ENCODE measurements at places on chromosomes 2 and 18.

GRCh38 chr2:15510552-15510951 is 50.6 kb downstream of the NBAS start:
- no peak for DNase-seq

DNA sequence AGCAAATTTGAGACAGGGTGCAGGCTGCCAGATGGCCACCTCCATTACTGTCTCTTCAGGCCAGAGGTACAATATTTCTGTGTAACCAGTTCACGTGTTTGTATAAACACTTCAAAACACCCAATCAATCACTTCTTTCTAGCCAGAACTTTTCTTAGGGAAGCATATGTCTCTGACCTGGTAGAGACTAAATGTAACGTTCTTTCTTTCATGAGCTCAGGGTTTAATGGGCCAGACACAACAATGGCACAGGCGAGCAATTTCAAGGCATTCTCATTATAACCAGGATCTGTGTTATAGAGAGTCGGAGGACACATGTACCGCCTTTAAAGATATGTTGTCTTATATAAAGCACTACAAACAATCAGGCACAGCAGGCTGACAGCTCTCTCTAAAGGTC is 1846.4 kb upstream of the PIK3C3 start:
- DNase-seq = no peak

DNA sequence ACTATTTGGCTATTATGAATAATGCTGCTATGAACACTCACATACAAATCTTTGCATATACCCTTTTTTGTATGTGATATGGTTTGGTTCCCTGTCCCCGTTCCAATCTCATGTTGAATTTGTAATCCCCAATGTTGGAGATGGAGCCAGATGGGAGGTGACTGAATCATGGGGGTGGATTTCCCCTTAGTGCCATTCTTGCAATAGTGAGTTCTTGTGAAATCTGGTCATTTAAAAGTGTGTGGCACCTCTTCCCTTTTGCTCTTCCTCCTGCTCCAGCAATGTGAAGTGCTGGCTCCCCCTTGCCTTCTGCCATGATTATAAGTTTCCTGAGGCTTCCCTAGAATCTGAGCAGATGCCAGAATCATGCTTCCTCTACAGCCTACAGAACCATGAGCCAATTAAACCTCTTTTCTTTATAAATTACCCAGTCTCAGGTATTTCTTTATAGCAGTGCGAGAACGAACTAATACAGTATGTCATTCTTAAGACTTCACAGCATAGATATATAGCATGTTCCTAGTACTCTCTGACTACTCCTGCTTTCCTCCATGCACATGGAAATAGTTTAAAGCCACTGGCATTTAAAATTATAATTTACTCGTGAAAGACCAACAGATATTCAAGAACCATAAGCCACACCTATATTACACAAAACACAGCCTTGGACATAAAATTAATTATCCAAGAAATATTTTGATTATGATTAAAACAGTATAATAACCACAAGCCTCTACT is 75.2 kb downstream of the COBLL1 start:
- DNase-seq = no peak

DNA sequence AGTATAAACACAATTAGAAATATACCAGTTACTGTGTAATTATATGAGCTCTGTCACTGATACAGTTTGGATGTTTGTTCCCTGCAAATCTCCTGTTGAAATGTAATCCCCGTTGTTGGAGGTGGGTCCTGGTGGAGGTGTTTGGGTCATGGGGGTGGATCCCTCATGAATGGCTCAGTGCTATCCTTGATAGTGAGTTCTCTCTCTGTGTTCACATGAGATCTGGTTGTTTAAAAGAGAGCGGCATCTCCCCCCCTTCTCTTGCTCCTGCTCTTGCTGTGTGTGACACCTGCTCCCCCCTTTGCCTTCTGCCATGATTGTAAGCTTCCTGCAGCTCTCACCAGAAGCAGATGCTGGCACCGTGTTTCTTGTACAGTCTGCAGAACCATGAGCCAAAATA is 24.1 kb downstream of the MTX2 start:
- no peak for DNase-seq

DNA sequence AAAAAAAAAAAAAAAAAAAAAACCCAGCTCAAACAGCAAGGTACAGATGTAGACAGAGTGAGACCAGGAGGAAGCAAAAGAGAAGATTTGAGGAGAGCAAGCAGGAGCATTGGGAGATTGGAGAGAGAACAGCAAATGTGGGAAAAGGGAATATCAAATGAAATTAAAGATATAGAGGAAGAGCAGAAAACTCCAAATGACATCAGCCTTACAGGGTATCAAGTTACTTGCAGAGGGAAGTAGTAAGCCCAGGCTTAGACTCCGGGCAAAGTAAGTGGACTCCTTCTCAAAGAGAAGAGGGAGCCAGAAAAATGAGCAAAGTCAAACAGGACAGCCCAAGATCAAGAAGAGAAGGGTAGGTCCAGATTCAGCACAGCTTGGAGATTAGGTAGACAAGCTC is 93.3 kb upstream of the PPP1CB start:
- DNase-seq = no peak

DNA sequence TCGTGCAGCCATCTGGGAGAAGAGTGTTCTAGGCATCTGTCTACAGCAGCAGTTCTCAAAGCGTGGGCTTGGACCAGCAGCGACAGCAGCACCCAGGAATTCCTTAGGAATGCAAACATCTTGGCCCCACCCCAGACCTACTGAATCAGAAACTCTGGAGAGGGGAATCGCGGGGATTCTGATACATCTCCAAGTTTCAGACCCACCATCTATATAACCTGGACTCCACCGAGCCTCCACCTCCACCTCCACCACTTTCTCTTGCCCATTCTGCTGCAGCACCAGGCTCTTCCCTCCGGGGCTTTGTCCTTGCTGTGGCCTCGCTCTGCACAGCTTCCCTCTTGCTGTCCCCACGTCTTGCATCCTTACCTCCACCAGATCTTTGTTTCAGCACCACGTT is 256.4 kb downstream of the BCL2 start:
- no peak for DNase-seq

DNA sequence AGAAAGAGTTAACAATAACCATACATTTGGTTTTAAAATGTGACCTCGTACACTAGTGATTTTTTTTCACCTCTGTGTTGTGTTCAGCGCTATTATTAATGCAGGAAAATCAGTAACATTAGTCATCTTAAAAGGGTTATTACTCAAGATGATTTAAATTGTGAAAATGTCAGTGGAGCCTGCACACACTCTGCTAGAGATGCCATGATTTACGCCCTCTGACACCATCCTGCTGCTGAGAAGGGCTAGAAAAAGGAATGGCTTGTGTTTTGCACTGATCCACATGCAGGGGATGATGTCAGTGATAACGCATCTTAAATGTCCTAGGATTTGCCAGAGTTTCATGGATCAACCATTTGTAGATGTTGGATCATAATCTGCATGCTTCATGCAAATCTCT is 121.3 kb upstream of the BOD1L2 start:
- no peak for DNase-seq

GRCh38 chr2:10413991-10414451 is 34.1 kb downstream of the ODC1 start:
- no peak for DNase-seq

DNA sequence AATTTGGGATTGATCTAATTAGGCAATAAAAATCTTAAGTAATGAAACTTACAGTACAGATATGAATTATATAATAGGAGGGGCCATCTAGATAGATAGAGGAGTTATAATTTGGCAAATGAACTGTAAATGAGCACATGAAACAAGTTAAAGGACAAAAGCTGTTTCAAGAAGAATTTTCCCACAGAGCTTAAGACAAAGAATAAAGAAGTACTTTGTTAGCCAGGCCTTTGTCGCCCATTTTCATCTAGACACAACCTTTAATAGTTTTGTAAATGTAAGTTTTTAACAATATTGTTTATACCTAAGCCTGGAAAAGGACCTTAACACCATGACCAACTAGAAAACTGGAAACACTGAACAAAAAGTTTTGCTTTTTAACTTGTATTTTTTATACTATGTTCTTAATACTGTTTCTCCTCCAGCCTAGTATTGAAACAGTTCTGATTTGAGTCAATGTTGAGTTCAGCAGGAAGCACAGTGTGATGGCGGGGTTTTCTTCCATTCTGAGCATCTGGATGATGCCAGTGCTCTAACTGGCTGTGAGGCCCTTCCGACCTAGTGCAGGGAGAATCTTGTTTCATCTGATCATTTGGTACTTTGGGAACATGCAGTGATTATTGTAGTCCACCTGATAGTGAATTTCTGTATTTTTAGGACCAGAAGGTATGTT is 37.6 kb downstream of the FARP2 start:
- DNase-seq = no peak

- no peak for DNase-seq
Measured at GRCh38 chr2:102451968-102452367, 21.1 kb upstream of the SLC9A4 start.

DNA sequence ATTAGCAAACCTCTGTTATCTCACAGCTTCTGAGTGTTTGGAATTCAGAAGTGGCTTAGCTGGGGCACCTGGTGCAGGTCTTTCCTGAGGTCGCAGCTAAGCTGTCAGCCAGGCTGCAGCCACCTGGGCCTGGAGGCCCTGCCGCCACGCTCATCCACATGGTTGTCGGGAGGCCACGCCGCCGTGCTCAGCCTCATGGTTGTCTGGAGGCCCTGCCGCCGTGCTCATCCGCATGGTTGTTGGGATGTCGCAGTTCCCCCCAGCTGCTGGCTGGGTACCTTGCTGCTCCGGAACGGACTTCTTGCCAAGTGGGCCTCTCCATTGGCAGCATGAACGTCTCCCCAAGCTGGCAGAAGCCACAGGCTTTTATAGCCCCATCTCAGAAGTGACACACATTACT is 24.3 kb upstream of the MPPE1 start:
- no peak for DNase-seq

GRCh38 chr18:5496305-5496704 is 47.5 kb downstream of the EPB41L3 start:
- no peak for DNase-seq

DNA sequence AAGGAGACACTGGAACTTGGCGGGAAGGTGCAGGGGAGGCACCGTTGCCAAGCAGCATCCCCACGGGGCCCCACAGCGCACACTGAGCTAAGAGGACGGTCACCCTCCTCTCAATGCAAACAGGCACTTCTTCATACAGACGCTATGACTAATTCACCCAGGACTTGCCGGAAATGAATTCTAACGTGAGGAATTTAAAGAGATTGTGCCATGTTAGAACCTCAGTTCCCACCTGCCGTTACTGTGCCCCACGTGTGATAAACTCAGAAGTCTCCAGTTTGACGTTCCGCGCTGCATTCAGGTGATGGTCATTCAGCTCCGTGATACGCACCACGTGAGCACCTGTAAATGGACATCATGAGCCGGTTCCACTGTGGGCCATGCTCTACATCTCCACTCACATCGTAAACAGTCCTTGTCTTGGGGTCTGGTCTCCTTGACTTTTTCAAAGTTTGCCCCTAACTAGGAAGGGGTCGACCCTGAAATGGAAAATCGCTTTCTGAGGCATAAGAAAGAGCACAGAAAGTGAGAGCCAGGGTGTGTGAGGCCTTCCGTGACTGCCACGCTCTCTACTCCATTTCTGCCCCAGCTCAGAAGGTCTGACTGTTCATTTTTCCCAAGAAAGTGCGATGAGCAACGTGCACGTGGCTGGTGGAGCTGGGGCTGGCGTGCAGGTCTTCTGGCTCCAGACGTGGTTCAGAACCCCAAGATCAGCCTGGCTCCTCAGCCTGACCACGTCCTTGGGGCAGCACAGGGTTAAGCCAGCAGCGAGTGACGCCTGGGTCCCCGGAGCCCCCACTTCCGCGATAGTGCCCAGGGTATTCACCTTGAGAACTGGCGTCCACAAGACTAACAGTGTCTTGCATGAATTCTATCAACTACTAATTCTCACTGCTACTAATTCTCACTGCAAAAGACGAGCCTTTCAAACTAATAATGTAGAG is 35.1 kb downstream of the TMEM18 start:
- no peak for DNase-seq

DNA sequence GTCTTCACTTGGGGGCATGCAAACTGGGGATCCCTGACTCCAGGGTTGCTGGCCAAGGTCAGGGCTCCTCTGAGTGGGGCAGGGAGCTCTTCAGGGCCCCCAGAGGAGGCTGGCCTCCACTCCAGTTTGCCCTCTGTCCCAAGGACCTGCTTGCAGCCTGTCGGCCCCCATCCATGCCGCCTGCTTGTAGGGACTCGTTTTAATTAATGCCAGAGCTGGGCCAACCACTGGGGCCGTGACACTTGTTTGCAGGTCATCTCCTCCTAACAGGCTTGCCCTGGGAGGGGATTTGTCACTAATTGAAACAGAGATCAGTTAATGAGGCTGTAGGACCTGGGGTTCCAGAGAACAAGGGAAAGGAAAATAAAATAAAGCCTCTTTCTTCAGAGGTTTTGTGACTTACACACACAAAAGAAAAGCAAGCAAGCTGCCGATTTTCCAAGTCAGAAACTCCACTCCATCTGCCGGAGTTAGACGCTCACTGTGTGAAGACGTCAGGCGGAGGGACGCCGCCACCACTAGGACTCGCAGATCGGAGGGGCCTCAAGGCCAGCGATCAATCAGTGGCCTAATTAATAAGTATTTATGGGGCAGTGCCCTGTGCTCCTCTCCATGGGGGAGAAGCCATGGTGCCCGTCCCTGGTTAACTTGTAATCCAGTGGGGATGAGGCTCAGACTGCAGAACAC is 75.9 kb downstream of the SFXN5 start:
- DNase-seq = no peak

GRCh38 chr2:123521854-123522253 is 503.2 kb upstream of the CNTNAP5 start:
- DNase-seq = no peak

DNA sequence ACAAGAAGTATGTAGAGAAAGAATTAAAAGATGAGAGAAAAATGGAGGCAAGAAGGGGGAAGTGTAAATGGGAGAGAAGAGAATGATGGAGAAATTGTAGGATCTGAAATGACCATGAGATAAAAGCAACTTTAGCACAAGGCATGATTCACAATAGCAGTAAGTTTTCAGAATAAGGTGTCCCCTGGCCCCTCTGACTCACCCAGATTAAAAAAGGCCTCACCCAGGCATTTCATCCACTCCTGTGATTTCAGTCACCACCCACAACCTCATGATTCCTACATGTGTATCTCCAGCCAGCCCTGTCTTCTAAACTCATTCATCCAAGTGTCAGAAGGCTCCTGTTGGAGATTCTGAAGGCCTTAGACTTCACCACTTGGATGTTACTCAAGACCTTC is 56.6 kb downstream of the SP100 start:
- DNase-seq = no peak

DNA sequence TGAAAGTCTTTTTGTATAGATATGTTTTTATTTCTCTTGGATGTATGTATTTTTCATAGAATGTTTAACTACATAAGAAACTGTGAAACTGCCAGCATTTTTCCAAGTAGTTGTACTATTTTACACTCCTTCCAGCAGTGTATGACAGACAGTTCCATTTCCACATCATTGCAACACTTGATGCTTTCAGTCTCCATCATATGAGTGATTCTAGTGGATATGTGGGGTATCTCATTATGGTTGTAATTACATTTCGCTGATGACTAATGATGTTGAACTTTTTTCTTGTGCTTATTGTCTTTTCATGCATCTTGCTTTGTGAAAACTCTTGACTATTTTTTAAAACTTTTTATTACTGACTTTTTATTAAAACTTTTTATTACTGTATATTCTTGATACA is 101.4 kb downstream of the ARHGAP28 start:
- DNase-seq = no peak

All from activated naive CD4-positive, alpha-beta T cell (primary cell).